ENCODE measurements at places on chromosomes 7 and 10.
A peak's percentile ranks its signal among the peaks of the same experiment; 100 is the strongest.

DNA sequence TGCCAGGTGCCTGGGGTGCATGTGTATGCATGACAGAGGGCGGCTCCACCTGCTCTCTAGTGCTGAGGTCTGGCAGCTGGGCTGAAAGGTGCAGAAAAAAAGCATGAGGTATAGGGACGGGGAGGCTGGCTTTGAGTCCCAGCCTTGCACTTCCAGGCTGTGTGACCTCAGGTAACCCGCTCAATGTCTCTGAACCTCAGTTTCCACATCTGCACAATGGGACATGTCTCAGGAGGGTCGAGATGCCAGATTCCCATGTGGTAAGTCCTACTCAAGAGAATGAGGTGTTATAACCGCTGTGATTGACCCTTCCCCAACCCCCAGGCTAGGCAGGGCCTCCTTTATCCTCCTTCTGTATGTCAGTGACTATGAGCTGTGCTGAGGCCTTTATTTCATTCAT lies 48.8 kb downstream of the ARHGAP22 start:
- no peak for DNase-seq

DNA sequence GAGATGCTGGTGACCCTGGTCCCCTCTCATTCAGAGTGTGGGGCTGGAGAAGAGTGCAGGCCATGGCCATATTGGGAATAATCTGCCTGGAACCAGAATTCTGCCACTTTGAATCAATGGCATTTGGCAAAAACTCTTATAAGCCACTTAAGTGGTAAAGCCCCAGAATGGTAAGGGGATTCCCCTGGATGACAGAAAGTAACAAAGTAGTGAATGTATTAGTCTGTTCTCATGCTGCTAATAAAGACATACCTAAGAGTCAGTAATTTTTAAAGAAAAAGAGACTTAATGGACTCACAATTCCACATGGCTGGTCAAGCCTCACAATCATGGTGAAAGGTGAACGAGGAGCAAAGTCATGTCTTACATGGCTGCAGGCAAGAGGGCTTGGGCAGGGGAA lies 248.6 kb downstream of the SH2D4B start:
- no peak for DNase-seq

GRCh38 chr7:133452577-133452976 lies 199.7 kb downstream of the EXOC4 start:
- DNase-seq, result no peak

- DNase-seq, result no peak
These were observed 669 bp downstream of the PI4K2A start for GRCh38 chr10:97640868-97641811.

DNA sequence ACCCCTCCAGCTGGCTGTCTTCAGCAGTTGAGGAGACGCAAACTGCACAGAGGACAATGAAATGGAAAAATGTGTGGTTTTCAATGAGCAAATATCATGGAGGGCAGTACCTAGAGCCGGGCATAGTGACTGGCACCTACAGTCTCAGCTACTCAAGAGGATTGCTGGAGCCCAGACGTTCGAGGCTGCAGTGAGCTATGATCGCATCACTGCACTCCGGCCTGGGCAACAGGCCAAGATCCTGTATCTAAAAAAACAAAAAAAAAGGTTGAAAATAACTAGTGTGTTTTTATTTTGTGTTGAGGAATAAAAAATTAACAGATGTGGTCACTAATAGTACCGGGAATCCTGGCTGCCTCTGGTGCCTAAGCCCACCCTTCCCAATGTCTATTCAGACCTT lies 345.5 kb downstream of the GALNT17 start:
- no peak for DNase-seq

GRCh38 chr7:8155836-8156235 lies 106.1 kb downstream of the ICA1 start:
- DNase-seq, result no peak

GRCh38 chr10:131233611-131234258 lies 77.8 kb downstream of the TCERG1L start:
- no peak for DNase-seq

GRCh38 chr10:132202070-132202970 lies 15.6 kb downstream of the DPYSL4 start:
- DNase-seq, result no peak

GRCh38 chr7:19709249-19709578 lies 377 bp upstream of the POLR1F start:
- DNase-seq, result no peak

DNA sequence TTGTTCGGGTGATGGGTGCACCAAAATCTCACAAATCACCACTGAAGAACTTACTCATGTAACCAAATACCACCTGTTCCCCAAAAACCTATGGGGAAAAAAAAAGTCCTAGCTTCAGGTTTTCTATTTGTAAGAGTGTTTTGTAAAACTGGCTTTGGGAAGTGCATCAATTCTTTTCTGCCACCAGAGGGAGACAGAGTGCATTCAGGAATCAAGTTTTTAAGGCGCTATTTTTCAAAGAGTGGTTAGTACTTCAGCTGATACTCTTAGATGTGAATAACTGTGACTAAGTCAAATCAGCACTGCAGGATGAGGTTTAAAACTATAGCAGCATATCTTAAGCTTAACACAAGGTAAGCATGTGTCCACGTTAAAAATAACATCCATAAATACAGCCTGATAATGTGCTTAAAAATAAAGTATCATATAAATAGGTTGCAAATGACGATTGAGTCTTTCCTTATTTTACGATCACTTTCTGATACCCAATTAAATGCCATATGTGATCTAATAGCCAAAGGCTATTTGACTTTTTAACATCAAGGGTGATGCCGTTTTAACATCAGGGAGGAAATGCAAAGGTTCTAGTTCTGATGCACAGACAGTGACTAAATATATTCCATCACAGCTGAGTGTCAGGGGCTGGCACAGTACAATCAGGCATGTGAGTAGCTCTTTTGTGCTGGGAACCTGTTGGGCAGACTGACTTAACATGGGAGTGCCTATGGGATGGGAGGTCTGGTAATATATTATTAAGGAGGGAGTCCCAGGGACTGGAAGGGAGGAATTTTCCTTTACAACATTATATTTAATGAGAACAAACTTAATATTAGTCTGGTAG lies 10.6 kb upstream of the LYZL2 start:
- peak; percentile 49 for DNase-seq

All from A549 (cell line).